Central memory CD4-positive, alpha-beta T cell (primary cell): ENCODE measurements at places on chromosomes 2 and 18.

DNA sequence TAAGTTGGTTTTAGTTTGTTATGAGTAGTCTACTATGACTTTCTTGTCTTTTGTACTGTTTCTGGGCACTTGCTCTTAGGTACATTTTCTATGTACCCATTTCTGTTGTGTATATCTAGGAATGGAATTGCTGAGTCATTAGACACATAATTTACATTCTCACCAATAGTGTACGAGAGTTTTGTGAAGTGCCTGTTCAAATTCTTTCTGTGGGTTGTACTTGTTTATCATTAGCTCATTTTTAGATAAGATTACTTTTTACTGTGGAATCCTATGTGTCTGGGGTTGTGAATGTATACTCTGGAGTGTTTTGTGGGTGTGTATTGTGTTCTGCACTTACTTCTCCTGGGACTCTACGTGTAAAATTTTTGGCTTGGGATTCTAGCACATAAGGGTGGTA is 36.6 kb upstream of the CD28 start:
- DNase-seq, result no peak

GRCh38 chr18:25248755-25249154 is 103.2 kb downstream of the ZNF521 start:
- no peak for DNase-seq

GRCh38 chr2:202069170-202070067 is 3.6 kb upstream of the KIAA2012 start:
- DNase-seq, result no peak

- DNase-seq, result no peak
These were observed 49.1 kb downstream of the KCNF1 start for GRCh38 chr2:10960606-10961489.

DNA sequence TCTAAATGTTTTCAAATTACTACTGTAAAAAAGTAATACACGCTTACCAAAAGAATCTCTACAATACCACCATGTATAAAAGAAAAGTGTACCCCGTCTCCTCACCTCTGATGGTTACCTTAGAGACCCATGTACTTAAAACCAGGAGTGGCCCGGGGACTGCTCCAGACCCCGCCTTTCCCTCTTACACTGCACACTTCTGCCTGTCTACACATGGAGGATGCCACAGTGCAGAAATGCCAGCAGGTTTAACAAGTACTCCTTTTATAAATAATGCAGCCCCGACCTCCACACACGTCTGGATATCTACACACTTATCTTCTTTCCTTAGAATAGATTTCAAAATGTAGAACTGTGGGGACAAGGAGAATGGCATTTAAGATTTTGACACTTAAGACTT is 5.3 kb downstream of the HDAC4 start:
- no peak for DNase-seq

GRCh38 chr2:3466482-3466863 is 52.9 kb downstream of the ADI1 start:
- no peak for DNase-seq

DNA sequence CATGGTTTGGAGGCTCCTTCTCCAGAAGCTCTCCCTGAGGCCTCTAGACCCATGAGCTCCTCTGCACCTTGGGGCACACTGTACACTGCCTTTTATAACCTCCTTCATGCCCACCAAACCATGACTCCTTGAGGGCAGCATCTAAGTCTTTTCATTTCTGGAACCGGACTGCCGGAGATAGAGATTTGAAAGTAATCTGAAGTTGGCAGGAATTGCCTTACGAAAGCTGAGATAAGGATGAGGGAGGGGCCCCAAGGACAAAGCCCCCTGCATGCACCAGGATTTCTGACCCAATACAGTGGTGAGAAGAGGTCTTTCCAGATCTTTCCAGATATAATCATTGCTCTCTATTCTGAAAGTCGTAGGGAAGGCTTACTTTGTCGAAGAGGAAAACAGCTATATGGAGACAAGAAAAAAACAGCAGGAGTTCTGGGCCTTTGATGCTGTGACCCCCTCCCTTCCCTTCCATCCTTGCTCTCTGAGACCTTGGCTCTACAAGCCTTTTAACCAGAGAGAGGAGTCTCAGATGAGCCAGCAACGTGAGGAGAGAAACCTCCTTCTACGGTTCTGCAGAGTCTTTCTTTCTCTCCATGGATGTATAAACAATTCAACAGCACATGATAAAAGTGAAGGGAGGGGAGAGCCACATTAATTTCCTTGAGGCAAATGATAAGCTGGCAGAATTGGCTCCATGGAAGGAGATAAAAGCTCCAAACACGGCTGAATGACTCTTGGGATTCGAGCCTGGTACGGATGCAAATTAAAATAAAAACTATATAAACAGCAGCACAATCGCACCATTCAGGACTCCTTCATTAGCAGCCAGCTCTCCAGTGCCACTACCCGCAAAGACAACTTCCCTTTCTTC is 88.0 kb upstream of the RTN4 start:
- no peak for DNase-seq

DNA sequence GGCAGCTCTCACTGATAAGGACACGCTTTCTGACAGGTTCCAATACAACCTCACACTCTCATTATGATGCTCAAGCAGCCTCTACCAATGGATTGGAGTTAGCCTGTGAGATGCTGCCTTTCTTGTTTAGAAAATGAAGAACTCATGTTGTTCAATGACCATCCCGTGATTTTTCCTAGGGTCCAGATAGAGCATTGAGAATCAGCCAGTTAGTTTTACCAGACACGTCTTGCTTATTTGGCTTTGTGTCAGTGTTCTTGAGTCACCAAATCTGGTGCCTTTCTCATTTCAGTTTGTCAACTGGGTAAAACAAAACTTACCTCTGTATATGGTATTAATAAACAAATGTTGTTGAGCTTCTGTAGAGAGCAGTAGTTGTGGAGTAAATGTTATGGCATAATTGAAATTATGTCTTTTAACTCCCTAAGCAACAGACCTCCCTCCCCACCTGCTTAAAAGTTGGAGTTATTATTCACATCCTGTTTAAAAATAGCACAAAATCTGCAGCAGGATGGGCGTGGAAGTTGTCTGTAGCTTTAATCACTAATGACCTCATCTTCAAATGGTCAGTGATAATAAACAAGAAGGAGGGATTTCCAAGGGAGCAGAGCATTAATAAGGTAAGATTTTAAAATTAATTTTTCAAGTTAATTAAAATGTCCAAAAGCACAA is 167.3 kb downstream of the HRH4 start:
- DNase-seq, result no peak

DNA sequence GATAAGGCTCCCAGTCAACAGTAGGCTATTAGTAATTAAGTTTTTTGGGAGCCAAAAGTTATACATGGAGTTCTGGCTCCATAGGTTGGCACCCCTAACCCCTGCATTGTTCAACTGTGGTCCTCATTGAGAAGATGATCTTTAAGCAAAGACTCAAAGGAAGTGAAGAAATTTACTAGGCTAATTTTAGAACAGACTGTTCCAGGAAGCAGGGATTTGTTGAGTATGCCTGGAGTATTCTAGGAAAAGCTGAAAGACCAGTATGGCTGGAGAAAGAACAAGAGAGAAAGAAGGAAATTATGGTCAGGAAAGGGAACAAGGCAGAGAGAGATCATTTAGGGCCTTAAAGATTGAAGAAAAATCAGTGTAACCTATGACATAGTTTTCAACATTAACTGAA is 125.1 kb downstream of the PMAIP1 start:
- DNase-seq, result no peak
